WTC11 (cell line): ENCODE measurements at places on chromosomes 5 and 9. TPM values are rescaled to one million over a fixed set of nuclear protein-coding genes. Genes with fewer than 3 reads are reported as not detected.

TMC1 gene
- total RNA-seq = 0.31 to 0.41 TPM (median 0.32 TPM) in 3 replicates

PTTG1 gene
- 239 to 273 TPM (median 270 TPM) in 3 replicates for total RNA-seq

NFX1 gene
- total RNA-seq = 25.4 to 30.9 TPM (median 26.5 TPM) in 3 replicates

ADAMTS2 gene
- total RNA-seq = 6.9 to 11.2 TPM (median 9.0 TPM) in 3 replicates

TAF11L4 gene
- not detected in 3 replicates for total RNA-seq

ANKRA2 gene
- total RNA-seq = 14.3 to 17.7 TPM (median 14.5 TPM) in 3 replicates

PCDHGA7 gene
- 1.6 to 2.8 TPM (median 2.1 TPM) in 3 replicates for total RNA-seq

DMAC1 gene
- 71.2 to 83.7 TPM (median 77.2 TPM) in 3 replicates for total RNA-seq
